Urinary bladder (tissue), 4 donors: ENCODE measurements at places on chromosomes 7 and 10. TPM values are rescaled to one million over a fixed set of nuclear protein-coding genes. Genes with fewer than 3 reads are reported as not detected.

OPTN gene
- 54.9 TPM for polyA plus RNA-seq

GPR37 gene
- polyA plus RNA-seq: 4.8 TPM

DNA sequence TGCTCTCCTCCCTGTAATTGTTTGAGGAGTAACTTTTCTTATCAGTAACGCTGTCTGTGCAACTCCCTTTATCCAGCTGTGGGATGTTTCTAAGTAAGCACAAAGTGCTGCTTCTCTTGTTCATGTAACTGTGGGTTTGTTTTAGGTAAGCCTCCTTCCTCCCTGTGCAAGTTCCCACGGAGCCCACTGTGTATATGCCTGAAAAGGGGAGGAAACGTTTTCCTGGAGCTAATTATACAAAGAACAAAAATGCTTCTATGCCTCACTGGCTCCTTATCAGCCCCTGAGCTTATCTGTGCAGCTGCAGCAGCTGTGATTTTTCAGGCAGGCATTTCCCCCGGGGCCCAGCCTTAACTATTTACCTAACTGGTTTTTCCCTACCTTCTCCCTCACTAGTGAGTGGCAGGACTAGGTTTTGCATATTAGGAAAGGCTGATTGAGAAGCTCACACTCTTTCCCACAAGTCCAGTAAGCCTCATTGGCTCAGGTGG lies 593.4 kb upstream of the GHITM start:
- no peak for DNase-seq

- DNase-seq: peak; percentile 50
These were observed 132.1 kb downstream of the NRBF2 start for GRCh38 chr10:63265222-63265617.

DNA sequence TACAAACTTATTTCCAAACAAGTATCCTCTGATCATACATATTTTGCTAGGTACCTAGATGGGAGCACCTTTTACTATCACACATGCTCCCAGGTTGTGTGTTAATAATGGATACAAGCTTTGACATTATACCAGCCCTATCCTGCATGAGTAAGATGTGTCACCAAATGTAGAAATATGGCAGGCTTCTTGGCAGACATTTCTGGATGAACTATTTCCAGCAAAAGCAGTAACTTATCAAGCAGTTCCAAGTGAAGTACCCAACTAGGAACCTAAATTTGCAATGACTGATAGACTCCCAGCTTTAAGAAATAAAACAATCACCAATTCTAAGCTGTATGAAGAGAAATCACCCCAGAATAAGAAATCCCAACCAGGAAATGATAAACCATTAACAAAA lies 103.7 kb upstream of the TMEM72 start:
- DNase-seq: no peak

DNA sequence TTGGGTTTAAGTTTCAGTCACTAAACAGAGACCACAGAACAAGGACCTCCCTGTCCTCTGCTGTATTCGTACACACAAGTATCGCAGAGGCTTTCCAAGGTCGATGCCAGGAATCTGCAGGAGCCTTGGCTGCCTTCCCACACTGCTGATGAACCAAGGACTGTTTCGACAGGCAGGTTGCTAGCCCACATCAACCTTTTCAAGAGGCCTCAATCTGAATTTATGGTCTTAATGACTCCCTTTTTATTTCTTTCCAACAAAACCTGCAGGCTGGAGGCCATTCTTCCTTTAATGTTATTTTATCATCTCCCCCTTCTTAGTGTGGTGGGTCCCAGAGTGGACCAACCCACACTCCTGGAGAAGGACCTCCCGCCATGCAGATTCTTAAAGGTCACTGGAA lies 45.6 kb downstream of the JCAD start:
- DNase-seq: no peak

SPDYE5 gene
- 0.06 TPM for polyA plus RNA-seq

DNA sequence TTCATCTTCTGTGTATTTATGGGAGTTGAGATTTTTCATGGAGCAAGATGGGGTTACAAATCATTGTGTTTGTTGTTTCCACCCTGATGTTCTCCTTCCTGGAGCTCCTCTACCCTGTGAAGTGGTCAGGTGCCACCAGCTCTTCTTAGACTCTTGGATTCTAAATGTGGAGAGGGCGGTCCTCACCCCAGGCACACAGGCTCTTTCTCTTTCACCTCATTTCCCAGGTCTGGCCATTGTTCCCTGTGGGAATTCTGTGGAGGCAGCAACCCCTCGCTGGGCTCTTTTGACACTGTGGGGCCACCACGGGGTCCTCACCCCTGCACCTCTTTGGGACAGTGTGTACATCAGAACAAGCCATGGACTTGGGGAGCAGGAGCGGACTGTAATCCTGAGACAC lies 95.9 kb downstream of the TRRAP start:
- DNase-seq: no peak

DNA sequence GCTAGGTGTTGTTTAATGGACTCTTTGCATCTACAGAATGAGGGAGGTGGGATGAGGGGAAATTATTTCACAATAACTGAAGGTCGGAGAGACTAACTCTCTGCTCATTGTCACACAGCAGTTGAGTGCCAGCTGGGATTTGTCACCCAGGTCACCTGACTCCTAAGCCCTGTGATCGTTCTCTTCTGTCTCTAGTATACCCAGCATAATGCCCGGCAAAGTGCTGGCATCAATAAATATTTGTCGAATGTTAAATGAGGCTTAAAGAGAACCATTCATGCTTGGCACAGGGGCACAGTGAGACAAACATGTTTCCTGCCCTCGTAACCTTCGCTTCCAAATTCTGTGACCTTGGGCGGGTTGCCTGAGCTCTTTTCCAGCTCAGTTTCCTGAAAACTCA lies 70.8 kb downstream of the TCF7L2 start:
- DNase-seq: no peak

DNA sequence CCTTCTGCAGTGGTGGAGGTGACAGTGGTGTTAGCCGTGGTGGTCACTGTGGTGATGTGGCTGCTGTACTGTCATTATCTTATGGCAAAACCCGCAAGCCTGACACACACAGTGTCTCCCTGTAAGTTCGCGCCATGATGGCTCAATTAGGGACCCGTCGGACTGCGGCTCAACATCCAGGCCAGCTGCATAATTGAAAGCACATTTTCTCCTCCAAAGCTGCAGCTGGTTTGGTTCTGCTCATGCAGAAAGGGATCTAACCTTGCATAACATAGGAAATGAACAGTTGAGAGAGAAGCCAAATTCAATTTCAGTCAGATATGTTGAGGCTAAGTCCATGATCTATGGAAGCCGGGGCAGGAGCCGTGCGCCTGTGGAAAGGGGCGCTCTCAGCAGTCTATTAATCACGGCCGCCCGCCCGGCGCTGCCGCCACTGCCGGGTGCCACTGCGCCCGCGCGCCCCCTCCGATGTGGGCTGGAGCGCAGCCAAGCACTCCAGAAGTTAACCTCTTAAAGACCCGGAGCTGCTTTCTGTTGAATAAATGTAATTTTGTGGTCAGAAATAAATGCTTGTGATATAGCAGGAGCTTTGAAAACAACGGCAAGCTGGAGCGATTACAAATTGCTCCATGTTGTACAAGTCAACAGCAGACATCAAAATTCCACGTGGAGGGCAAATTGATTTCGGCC lies 227.7 kb downstream of the CUX1 start:
- DNase-seq: peak; percentile 53

- DNase-seq: no peak
These were observed 715.0 kb upstream of the NRP1 start for GRCh38 chr10:34049469-34049868.

GRCh38 chr10:27857616-27858015 lies 112.0 kb upstream of the MKX start:
- no peak for DNase-seq

GRCh38 chr7:44226396-44226753 lies 25.6 kb downstream of the YKT6 start:
- no peak for DNase-seq

- DNase-seq: no peak
These were observed 636.2 kb upstream of the LRRN3 start for GRCh38 chr7:110454713-110455112.

DNA sequence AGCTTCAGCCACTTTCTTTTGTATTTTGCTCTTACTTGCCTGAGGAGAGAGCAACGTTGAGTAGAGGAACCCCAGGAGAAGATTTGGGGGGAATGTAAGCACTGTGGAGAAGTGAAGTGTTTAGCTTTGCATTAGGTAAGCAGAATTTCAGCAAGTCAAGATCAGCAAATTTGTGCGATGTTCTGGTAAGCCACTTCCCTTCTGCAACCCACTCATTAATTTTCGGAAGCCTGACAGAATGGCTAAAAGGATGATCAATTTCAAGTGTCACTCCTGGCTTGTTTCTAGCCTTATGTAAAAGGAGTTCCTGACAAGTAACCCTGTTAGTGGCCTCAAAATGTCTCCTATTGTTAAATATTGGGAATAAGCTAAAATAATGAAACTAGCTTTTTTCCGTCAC lies 48.5 kb upstream of the NXPH1 start:
- no peak for DNase-seq

GRCh38 chr7:15015545-15016314 lies 113.2 kb upstream of the DGKB start:
- peak; percentile 77 for DNase-seq

- no peak for DNase-seq
These were observed 36.7 kb upstream of the EFCAB10 start for GRCh38 chr7:105618016-105618296.

GRCh38 chr10:128927497-128928161 lies 539.4 kb upstream of the MGMT start:
- DNase-seq: no peak

GRCh38 chr7:15175152-15175551 lies 272.6 kb upstream of the DGKB start:
- no peak for DNase-seq

DNA sequence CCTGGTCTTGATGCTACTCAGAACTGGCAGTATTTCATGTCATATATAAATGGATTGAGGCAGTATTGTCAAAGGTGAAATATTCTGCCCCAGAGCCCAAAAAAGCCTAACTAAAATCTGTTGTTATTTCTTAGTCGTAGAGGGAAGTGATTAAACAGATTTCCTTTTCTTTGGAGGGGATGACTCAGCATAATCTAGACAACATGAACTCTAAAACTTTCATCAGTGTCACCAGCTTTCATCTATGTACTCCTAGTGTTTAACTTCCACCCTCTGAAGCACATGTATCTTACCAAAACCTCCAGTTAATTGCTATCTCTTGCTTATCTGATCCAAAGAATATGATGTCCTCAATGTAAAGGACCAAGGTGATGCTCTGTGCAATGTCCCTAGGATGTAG lies 97.1 kb upstream of the ARID5B start:
- DNase-seq: no peak

DNA sequence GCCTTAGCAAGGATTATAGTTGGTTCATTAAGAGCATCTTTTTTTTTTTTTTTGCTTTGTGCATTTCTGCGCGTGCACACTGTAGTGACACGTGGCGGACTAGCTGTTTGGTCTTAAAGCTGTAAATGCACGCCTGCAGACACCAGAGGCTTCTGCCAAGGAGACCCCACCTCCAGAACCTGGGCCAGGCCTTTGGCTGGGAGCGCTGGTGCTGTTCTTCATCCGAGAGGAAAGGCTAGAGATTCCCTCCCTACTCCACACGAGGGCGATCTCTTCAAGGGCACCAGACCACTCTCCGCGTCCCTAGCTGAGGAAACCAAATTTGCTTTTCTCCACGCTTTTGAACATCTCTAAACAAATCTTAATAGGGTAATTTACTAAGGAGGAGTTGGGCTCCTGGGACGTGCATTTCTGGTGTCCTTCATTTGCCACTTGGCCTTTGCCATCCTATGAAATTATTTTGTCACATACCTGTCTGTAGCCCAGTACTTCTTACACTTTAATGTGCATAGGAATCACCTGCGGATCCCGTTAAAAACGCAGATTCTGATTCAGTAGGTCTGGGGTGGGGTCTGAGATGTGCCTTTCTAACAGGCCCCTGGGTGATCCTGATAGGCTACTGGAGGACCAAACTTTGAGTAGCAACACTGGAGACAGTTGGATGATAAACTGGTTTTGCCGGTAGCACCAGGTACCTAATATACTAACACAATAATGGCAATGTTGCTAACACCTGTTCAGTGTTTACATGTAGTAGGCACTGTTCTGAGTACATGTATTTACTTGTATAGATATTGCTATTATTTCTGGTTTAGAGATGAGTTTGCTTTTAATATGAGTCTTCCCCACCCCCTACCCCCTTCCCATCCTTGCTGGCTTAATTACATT lies 1.3 kb upstream of the SLC26A5 start:
- no peak for DNase-seq

- DNase-seq: no peak
These were observed 8.3 kb upstream of the ZC3HAV1L start for GRCh38 chr7:139043823-139044812.

DNA sequence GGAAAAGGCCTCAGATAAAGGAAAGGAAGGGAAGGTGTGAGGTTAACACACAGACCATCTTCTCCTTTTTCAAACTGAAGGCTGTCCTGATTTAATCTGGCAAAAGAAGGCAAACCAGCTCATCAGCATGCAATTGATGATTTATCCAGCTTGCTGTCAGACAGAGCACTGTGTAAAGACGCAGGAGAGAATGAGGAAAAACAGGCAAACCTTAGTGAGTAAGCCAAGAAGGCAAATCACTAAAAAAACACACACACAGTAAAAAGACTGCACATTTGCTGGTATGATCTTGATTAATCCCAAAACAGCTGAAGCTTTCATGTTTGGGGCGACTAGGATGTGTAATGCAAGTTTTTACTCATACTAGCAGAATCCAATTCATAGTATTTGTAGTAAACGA lies 65.8 kb upstream of the SKAP2 start:
- DNase-seq: no peak

GRCh38 chr10:72502581-72502980 lies 123.3 kb downstream of the MICU1 start:
- DNase-seq: no peak

DNA sequence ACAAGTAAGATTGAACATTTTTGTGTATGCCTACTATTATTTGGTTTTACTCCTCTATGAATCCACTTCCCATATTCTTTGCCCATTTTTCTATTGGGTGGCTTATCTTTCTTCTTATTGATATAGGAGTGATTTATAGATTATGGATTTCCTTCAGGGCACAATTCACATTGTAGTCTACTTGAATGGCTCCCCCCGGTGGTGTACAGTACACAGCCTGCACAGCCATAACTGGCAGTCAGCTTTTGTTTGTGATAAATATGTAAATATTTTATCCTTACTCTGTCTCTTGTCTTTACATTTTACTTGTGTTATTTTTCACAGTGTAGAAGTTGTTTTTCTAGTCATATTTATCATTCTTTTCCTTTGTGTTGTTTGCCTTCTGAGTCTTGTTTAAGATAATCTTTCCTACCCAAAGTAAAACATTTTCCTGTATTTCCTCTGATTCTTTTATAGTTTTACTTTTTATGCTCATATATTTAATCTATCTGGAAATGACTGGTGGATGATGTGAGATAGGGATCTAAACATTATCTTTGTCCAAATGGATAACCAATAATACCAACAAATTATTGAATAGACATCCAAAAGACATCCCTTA lies 23.9 kb upstream of the CALD1 start:
- DNase-seq: no peak

SUFU gene
- 11.2 TPM for polyA plus RNA-seq

GRCh38 chr7:130303551-130303950 lies 10.6 kb downstream of the CPA4 start:
- DNase-seq: no peak
